ENCODE measurements at places on chromosomes 12 and 14.

DNA sequence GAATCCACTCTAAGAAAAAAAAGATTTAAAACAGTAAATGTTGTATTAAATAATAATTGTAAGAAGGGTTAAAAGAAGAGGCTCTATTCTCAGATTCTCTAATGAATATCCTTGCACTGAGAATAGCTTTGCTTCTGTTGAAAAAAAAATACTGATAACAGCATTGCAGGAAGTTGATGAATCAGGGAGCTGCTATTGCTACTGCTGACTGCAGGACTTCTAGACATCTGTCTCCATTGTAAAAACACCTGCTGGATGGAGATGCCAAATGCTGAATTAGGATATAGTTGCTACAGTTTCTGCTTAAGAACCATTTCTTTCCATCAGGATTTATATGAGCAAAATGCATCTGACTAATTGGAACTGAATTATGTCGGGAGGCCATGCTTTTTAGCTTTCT, 50.3 kb upstream of the ANP32D start:
- DNase-seq, result no peak

DNA sequence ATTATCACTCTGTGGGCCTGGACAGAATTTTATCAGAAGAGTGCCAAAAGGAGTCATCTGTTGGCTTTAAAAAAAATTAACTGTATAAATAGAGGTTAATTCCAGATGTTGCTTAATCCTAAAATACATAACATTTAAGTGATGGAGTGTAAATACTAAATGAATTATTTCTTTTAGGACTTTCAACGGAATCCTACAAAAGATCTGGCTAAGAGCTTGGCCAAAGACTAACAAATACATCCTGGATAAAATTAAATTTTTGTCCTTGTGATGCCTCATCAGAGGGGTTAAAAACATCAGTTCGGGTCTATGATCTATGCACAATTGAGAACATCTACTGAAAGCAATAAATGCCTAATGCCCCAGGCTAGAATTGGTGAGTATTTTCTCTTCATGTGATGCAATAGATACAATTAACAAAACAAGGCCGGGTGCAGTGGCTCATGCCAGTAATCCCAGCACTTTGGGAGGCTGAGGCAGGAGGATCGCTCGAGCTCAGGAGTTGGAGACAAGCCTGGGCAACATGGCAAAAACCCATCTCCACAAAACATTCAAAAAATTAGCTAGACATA, 49.8 kb upstream of the RAP1B start:
- no peak for DNase-seq

- no peak for DNase-seq
These were observed 6.6 kb upstream of the PLEKHG7 start for GRCh38 chr12:92696216-92696615.

DNA sequence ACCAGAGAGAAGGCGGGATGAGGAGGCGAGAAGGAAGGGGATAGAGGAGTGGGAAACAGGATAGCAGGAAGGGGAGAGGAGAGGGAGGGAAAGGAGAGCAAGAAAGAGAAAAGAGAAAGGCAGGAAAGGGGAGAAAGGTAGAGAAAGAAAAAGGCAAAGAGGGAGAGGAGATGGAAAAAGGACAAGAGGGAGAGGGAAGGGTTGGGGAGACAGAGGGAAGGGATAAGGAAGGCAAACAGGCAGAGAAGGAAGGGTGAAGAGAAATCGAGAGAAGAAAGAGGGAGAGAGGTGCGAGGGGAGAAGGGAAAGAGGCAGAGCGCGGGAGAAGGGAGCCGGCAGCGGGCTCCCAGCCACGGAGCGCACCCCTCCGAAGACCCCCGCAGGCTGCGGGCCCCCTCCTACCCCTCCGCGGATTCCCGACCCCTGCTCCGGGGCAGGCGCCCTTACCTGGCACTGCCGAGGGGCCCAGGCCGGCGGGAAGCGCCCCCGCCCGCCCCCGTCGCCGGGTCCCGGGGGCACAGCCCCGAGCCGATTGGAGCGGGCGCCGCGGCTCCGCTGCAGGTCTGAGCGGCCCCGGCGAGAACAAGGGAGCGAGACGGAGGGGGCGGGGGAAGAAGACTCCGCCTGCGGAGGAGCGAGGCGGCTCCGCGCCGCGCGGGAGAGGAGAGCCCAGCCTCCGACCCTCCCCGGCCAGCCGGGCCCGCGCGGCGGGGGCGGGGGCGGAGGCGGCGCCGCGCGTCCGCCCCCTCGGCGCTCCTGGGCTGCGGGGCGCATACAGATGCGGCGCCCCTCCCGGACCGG, at the start of gene CDH24:
TSS of gene CDH24 (minus strand) at position 565 of the 801 bp plus-strand sequence. CDS start 1,787 bp downstream, outside the sequence.
- peak; percentile 53 for DNase-seq

DNA sequence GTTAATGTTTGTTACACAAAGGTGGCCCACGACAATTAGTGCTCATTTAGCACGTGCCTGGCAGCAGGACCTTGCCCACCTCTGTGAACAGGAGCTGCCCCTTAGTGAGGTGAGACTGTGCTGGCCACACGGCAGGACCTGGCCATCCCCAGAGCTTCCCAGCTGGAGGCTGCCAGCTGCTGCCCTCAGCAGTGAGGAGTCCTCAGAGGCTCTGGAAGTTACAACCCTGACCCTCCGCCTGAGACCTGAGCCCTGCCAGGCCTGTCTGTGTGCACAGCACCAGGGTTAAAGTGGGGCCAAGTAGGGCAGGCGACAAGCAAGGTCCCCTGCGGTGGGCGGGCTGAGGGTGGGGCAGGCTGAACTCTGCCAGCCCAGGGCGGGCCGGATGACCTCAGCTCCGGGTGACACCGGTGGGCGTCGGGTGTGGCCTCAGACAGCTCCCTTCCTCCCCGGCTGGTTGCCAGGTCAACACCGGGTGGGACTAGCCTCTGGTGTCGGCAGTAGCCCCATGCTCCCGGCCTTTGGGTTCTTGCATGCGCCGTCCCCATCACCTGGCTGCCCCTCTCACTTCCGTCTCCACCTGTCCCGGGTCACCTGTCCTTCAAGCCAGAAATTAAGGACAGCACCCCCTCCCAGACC, 9.2 kb upstream of the LBHD2 start:
- no peak for DNase-seq

DNA sequence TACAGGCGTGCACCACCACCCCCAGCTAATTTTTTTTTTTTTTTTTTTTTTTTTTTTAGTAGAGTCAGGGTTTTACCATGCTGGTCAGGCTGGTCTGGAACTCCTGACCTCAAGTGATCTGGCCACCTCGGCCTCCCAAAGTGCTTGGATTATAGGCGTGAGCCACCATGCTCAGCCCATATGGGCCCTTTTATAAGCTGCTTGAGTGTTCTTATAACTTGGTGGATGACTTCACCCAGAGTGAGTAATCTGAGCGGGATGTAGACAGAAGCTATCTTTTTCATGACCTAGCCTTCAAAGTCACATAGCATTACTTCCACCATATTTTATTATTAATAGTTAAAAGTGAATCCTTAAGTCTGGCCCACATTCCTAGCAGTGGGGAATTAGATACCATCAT, 16.4 kb downstream of the BBOF1 start:
- no peak for DNase-seq

GRCh38 chr12:64457032-64457431, 5.1 kb downstream of the TBK1 start:
- peak; percentile 21 for DNase-seq

GRCh38 chr12:101019667-101020066, 190.4 kb downstream of the SLC5A8 start:
- no peak for DNase-seq

- DNase-seq, result no peak
These were observed 1046.6 kb upstream of the USP15 start for GRCh38 chr12:61213646-61214045.

- DNase-seq, result no peak
These were observed 108.8 kb downstream of the CRACR2A start for GRCh38 chr12:3644104-3644503.

GRCh38 chr14:96039633-96040311, 610 bp downstream of the C14orf132 start:
- DNase-seq, result peak; percentile 3

- DNase-seq, result no peak
These were observed 5.7 kb upstream of the AKAP5 start for GRCh38 chr14:64459405-64460136.

GRCh38 chr14:73997944-73998447, 21.1 kb downstream of the ENTPD5 start:
- DNase-seq, result no peak

DNA sequence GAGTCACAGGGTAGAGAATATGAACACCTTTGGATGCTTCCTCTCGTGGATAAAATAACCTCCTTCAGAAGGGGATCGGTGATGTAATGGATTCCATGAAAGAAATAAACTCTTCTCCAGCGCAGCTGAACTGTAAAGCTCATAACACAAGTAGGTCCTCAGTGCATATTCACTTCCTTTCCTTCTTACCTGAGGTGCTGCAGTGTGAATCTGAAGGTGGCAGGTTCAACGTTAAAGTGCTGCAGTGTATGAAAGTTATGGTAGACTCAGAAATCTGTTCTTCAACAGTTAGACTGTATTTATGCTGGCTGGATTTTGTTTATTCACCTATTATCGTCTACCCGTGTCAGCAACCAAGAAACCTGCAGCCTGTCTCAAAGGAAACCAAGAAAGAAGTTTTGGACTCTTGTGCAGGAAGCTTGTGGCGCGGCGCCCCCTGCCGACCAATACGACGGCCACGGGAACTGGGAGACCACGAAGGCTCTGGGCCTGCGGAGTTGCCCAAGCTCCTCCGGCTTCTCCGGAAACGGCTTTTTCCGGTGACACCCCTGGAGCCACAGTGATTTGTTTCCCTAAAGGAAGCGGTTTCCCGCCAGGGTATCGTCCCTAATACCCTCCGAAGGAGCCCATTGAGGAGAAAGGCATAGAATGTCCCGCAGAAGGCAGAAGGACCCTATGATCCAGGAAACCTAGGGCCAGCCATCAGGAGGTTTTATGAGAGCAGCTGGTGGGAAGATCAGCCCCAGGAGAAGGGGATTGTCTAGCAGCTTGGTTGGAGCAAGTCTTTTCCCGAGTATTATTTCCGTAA, 17.6 kb upstream of the RNASE3 start:
- peak; percentile 69 for DNase-seq

GRCh38 chr14:21987937-21988336, 314.3 kb upstream of the OR4E1 start:
- DNase-seq, result no peak

DNA sequence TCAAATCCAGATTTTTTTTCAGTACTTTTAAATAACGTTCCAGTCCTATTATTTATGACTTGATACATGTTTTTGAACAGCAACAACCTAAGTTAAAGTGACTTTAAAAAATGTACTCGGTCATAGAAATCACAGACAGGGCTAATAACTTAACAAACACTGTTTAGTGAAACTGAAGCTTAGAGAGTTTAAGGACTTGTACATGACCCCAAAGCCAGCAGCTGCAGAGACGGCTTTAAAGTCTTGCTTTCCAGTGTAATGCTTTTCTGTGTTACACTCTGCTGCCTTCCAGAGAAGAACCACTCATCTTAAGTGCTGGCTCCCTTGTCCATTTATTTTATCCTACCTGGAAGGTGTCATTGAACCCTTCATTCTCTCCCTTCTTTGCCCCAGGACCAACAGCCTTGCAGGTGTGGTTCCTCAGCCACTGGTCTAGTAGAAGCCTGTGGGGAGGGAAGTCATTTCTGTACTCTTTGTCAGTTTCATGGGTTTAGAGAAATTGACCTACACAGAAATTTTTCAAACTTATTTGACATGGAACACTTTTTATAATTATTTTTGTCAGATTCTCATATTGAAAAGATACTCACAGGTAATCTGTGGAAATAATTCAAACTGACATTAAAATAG, 60.9 kb downstream of the NAV3 start:
- DNase-seq, result no peak

- no peak for DNase-seq
These were observed 53.7 kb downstream of the FBXL14 start for GRCh38 chr12:1540690-1541089.

GRCh38 chr12:31431721-31432240, 105.8 kb upstream of the SINHCAF start:
- no peak for DNase-seq

GRCh38 chr12:128966203-128966810, 113.0 kb downstream of the GLT1D1 start:
- DNase-seq, result no peak

DNA sequence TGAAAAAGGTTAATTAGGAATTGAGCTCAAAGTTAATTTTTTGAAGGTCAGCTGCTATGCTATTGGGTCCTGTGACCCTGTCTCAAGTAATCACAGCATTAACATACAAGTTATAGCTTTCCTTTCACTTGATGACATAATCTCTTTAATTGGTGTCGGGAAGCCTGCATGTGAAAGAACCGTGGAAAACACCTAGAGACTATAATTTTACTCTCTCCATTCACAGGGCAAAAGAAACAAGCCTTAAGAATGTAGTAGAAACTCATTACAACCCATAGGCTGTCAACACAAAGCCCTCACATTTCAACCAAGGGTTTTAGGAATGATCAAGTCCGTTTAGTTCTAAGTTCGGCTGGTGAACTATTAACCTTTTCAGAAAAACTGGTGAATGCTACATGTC, 104.4 kb downstream of the PPM1A start:
- no peak for DNase-seq

GRCh38 chr14:72646861-72647528, 246.9 kb downstream of the DPF3 start:
- no peak for DNase-seq

GRCh38 chr14:71632440-71632946, 299.7 kb upstream of the RGS6 start:
- DNase-seq, result no peak

DNA sequence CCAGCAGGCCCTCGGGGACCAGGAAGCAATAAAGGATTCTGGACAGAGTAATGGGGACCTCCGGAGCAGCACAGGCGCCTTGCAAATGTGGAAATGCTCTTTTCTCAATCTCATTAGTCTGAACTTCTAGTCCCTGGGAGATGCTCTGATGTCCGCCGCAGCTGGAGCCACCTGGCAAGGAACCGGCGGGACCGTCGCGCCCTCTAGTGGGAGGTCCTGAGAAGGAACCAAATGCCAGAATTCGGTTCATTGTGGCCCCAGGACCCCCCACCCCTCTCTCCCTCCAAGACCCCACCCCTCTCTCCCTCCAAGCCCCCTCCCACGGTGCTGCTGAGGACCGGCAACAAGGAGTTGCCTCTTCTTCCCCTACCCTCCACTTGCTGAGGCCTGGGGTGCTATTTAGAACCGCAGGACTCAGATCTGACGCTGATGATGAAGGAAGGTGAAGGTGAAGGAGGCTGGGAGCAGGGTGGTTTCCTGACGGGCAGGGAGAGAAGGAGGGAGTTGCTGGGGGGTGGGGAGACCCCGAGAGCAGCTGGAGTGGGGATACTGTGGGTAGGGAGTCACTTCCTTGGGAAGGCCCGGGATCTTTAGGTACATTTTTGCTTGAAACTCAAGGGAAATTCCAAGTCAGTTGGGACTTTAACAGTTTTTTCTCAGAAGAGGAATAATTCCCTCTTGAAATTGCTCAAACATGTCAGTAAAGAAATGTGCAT, 42.5 kb downstream of the SMIM41 start:
- DNase-seq, result peak; percentile 40

- peak; percentile 71 for DNase-seq
These were observed 46.3 kb upstream of the FBXO21 start for GRCh38 chr12:117236456-117237001.
